Left forelimb (tissue), 1 donor: ENCODE measurements at places on chromosomes 16 and 17.
A peak's percentile ranks its signal among the peaks of the same experiment; 100 is the strongest.

- no peak for DNase-seq
These were observed 78.9 kb downstream of the CMIP start for GRCh38 chr16:81523387-81524115.

DNA sequence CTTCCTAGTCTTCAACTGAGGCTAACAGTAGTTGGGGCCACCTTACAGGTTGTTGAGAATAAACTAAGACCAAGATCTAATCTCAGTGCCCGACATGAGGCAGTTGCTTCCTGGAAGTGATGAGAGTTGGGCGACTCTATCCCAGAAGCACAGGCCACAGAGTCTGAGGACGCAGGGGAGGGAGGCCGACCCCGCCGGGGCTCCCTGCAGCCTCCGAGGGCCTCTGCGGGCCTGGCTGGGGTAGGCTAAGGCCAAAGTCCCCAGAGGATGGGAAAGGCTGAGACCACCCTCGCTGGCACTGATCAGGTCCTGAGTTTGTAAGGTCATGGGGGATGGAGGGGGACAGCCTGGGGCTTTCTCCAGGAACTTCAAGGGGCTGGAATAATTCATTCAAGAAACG lies 74.0 kb downstream of the ENGASE start:
- DNase-seq = no peak

GRCh38 chr16:3643095-3643730 lies 11.3 kb upstream of the DNASE1 start:
- DNase-seq = no peak

DNA sequence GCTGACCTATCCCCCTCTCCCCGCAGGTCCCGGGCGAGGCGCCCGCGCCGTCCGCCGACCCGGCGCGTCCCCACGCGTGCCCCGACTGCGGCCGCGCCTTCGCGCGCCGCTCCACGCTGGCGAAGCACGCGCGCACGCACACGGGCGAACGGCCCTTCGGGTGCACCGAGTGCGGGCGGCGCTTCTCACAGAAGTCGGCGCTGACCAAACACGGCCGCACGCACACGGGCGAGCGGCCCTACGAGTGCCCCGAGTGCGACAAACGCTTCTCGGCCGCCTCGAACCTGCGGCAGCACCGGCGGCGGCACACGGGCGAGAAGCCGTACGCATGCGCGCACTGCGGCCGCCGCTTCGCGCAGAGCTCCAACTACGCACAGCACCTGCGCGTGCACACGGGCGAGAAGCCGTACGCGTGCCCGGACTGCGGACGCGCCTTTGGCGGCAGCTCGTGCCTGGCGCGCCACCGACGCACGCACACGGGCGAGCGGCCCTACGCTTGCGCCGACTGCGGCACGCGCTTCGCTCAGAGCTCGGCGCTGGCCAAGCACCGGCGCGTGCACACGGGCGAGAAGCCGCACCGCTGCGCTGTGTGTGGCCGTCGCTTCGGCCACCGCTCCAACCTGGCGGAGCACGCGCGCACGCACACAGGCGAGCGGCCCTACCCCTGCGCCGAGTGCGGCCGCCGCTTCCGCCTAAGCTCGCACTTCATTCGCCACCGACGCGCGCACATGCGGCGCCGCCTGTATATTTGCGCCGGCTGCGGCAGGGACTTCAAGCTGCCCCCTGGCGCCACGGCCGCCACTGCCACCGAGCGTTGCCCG lies 10.3 kb downstream of the ZNF771 start:
- DNase-seq = peak; percentile 89

DNA sequence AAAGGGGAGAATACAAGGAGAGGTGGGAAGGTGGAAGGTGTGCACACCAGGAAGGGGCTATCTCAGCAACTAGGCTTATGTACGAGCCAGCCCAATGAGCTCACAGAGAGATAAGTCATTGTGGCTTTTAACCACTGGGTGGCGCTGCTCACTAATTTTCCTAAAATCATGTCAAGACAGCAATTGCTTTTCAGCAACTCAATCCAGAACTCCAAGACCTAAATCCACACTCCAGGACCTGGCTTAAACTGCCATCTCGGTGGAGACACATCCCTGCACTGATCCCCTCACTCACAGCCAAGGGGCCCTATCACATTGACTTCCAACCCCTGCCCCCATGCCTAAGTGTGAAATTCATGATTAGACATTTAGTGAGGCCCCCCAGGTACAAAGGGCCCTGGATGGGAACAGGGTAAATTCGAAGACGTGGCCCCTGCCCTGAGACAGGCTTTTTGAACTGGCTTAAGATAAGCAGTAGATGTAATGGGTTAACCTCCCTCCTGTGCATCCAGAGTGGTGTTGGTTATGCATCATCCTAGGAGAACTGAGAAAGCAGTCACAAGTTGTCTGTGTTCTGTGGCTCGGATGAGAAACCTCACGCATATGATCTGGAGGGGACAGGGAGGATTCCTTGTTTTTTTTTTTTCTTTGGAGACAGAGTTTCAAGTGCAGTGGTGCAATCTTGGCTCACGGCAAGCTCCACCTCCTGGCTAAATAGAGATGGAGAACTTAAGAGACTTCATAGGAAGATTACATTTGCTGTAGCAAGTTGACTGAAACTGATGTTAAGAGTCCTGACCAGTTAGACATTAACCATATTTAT lies 11.5 kb downstream of the CCL16 start:
- peak; percentile 80 for DNase-seq

- DNase-seq = no peak
These were observed 85.4 kb downstream of the IRX3 start for GRCh38 chr16:54201200-54201599.

DNA sequence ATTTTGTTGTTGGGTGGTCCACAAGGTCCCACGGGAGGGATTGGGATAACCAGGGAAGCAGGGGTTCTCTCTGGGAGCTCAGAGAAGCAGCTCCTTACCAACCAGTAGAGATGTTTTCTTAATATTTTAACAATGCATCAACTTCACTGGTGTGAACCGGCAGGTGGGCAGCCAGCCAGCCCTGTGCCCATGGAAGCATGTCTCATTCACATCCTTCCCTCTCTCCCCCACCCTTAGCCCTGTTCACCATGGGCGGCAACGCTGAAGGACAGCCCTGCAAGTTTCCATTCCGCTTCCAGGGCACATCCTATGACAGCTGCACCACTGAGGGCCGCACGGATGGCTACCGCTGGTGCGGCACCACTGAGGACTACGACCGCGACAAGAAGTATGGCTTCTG lies 9.3 kb downstream of the MMP2 start:
- peak; percentile 17 for DNase-seq

DNA sequence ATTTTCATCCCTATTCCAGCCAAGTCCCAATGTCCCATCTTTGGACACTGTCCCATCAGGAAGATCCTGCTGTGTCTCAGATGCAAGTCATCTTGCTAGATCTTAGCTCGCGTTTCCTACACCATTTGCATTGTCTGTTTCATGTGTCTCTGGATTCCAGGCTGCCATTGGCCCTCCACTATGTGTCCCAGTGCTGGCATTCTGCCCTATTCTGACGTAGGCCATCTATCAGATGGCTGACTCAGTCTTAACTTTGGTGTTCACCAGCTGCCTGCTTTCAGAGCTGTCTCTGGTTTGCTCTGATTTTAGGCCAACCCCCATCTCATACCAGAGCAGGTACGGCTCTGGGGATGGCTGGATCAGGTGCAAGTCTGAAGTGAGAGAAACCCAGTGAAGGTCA lies 300.9 kb upstream of the ASIC2 start:
- DNase-seq = no peak

GRCh38 chr16:74954763-74955162 lies 30.2 kb downstream of the WDR59 start:
- DNase-seq = no peak

DNA sequence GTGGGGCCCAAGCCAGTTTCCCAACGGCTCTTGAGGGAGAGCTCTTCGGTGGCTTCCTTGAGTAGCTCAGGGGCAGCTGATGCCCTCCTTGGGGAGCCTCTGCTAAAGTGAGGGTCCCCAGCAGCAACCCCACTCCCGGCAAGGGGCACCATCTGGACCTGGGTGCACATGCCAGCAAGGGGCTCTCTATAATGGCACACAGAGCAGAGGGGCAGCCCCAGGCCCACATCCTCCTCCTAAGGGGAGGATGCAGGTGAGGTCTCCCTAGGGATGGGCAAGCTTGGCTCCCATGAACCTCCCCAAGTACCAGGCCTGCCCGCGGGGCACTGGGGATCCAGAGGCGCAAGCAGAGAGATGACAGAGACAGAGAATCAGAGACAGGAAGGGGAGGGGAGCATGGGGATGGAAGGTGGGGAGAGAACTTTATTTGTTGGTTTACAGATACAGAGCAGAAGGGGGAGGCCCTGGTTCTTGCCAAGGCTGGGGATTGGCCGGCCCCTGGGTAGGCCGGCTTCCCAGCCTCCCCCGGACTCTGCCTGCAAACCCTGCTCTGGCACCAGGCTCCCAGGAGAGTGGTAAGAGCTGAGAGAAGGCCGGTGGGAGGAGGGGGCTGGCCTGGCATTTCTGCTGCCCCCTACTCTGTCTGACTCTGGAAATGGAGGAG lies 61.4 kb downstream of the SRCIN1 start:
- DNase-seq = no peak

DNA sequence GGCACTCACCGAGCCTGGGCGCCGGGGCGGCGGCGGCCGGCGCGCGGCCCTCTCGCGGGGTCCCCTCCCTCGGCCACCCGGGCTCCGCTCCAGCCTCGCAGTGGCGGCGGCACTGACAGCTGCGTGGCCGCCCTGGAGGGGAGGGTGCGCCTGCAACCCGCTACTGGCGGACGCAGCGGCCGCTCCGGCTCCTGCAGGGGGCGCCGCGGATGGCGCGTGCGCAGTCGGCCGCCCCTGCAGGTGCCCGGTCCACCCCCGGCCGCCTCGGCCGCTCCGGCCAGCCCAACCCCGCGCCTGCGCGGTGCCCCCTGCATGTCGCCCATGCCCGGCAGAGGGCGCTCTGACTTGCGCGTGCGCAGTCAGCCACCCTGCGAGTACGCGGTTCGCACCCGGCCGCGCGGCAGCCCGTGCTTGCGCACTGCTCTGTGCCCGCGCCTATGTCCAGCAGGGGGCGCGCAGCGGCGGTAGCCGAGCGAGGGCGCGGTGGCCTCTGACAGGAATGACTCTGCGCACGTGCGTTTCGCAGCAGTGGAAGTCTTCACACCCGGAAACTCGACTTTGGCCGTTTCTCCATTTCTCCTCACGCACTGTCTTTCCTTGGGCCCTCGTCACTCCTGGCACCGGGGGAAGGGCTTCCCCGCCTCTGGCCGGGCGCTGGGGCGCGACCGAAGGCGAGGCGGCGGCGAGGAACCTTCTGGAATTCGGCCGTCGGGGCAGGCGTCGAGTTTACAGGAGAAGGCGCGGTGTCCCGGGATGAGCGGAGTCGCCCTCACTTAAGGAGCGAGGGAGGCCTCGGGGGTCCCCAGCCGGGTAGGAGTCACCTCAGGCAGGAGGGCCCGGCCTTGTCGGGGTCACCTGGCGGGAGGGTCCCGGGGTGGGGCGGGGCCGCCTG lies at the start of gene ABCA3:
Gene ABCA3 (minus strand): TSS at position 165 of the 892 bp plus-strand sequence. CDS start 14,262 bp downstream, outside the sequence.
- DNase-seq = peak; percentile 99

GRCh38 chr16:20906341-20907255 lies 6.0 kb downstream of the LYRM1 start:
- no peak for DNase-seq

DNA sequence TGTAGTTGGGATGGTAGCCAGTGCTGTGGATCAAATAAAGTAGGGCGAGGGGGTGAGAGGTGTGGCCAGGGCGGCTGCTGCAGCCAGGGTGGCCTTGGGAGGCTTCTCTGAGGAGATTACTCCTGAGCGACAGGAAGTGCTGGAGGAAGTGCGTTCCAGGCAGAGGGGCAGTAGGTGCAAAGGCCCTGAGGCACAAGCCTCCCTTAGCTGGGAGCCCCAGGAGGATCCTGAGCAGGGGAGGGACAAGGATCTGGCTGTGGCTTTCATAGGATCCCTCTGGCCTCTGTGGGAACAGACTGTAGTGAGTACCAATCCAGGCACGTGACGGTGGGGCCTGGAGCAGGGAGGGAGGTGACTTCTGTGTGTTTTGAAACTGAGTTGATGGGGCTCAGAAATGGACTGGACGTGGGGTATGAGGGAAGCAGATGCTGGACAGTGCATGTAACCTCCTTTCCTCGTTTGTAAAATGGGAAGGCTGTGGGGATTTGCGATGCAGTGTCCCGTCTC lies 2.8 kb downstream of the LLGL1 start:
- no peak for DNase-seq

DNA sequence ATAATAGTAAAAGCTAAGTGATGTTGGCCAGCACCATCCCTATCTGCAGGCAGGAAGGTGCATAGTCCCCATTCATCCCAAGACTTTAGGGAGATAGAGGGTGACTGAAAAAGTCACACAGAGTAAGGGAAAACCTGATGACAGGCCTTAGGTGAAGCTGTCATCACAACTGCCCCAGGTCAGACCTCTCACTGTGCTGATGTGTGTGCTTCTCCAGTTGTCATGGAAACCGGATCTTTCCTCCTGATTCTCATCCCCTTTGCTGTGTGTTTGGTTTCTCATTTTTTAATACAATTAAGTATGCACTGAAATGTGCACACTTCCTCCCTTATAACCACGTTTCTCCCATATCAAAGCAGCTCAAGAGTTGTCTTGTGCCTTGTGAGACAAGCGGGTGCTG lies 135.1 kb upstream of the ANKFN1 start:
- no peak for DNase-seq

DNA sequence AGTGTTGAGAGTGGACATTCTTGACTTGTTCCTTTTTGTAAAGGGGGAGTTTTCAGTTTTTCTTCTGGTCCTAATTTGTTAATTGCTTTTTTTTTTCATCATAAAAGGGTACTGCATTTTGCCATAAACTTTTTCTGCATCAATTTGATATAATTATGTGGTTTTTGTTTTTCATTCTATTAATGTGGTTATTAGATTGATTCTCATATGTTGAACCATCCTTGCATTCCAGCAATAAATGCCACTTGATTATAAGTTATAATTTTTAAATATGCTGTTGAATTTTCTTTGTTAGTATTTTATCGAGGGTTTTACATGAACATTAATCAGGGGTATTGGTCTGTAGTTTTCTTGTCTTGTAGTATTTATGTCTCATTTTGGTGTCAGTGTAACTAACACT lies 87.2 kb upstream of the SMIM36 start:
- no peak for DNase-seq

DNA sequence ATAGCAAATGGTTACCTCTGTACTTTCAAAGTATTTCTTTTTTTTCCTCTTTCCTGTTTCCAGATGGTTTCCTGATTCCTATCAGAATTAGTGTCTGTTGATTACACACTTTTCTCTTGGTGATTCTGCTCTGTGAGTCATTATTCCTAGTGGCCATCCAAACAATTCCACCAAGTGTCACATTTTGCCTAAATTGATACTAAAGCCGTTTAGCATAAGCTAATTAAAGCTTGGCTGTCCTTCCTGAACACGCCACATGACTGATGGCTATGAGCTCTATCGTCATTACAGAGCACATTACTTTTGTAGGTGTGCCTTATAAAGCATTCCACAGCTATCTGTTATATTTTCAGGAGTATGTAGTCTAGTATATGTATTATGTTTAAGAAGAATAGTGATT lies 671.2 kb downstream of the CDH8 start:
- DNase-seq = no peak

DNA sequence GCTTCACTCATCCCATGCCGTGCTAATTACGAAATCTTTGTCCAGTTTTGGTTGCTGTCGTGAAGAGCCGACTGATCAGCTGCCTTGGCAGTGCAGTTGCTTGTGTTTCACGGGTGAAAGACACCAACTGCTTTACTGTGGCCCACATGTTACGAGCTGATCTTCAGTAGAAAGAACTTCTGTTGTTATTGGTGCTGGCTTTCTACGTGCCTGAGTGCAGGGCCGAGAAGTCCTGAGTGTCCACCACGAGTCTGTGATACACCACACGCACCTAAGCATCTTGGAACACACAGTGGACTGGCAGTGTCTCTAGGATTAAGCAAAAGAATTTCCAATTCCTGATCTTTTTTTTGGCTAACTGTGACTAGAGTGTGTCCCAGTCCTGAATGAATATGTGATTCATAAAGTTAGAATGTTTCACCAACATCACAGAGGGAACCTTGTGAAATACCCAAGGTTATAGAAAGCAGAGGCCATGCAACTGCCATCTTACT lies 70.4 kb upstream of the CLEC18A start:
- no peak for DNase-seq
